Karpas-422 (cell line): ENCODE measurements at places on chromosomes 4 and X. TPM values are rescaled to one million over a fixed set of nuclear protein-coding genes. Genes with fewer than 3 reads are reported as not detected.

- DNase-seq: no peak
Measured at GRCh38 chr4:87152310-87153041, 67.9 kb downstream of the KLHL8 start.

DNA sequence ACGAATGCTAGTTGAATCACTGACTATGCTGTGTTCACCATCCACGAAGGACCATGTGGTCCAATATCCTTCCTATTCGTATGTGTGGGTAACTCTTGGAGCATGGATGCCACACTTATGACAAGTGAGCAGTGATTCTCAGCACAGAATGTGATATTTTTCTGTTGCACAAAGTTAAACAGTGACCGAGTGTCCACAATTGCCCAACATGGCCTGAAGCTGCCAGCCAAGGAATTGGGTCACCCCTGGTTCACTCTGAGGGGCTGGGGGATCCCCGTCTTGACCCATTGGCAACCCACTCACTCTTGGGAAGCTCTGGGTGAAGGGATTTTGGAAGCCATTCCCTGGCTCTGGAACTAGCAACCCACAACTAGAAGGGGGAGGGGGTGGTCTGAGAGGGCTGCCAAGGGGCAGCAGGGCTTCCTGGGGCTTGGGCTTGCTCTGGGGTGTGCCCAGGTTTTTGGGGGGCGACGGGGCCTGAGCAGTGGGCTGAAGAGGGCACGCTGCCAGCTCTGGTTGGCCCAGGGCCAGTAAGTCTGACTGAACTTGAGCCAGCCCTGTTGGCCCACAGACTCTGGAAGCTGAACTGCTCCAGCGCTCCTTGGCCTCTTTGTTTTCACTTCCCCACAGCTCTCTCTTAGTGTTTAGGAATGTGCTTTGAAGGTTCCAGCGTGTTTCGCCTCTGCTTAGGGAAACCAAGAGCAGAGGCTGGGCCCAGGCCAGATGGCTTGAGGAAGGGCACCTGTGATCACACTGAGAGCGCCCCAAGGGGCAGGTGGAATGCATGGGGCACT, 43.1 kb upstream of the BCOR start:
- DNase-seq: no peak

CCNB3 gene
- total RNA-seq: 0.32 and 0.78 TPM in 2 replicates

MAGEB17 gene
- total RNA-seq: not detected in 2 replicates

- peak; percentile 99 for DNase-seq
Measured at GRCh38 chr4:148056879-148057278, 325.0 kb downstream of the ARHGAP10 start.

- peak; percentile 22 for DNase-seq
Measured at GRCh38 chr4:156084373-156084772, 130.7 kb upstream of the CTSO start.

GRCh38 chr4:13985837-13986236, 358.3 kb upstream of the BOD1L1 start:
- no peak for DNase-seq

- no peak for DNase-seq
Measured at GRCh38 chr4:14783011-14783877, 219.0 kb upstream of the CPEB2 start.

DNA sequence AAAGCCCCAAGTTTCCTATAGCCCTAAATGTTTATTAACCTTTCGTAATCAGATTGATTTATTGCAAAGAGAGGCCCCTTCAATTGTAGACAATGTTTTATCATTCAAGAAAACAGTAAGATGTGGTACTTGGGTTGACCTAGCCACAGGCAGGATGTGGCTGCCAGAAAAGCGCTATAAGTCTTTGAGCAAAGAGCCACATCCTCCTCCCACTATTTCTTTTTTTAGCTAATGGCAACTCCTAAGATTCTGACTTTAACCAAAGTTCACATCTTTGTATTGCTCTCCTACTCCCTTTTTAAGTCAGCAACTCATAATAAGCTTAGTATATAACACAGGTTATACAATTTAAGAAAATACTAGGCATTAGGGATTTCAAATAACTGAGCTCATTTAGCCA, 70.7 kb upstream of the PPP3CA start:
- no peak for DNase-seq

AFP gene
- total RNA-seq: not detected in 2 replicates
